ENCODE measurements at places on chromosomes 5 and 9.

- no peak for DNase-seq
Observed at GRCh38 chr9:87672586-87672985, 53.3 kb upstream of the CTSL start.

- no peak for DNase-seq
Observed at GRCh38 chr5:99702565-99702964, 773.8 kb upstream of the CHD1 start.

DNA sequence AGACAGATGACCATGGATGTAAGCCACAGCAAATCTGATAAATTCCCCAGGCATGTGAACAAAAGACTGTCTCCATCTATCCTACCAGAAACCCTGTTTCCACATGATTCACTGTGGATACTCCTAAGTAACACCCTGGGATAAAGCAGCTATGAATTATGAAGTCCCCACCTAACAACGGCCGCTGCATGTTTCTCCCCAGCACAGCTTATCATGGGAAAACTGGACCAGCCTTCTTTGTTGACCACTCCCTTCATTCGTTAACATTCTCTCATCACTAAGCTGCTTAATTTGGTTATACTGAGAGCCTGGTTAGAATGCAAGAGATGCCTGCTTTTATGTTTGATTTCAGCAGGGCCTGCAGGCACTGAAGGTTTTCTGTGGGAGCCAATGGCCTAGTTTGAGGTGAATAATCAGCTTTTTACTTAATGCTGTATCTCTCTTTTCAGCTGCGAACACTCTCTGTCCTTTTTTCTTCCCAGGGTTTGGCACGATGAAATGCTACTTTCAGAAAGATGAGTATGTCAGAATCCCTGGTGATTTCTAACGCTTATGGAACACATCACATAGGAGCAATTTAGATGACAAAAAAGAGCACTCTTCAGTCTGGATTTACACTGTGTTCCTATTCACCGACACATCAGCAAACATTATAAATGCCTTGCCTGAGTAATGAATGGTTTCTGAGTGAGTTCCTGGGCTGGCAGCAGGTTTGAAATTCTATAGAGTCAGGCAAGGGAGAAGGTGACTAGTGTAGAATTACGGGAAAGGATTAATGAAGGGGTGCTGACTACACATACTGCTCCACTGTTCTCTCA is 318.4 kb upstream of the ZNF608 start:
- no peak for DNase-seq

DNA sequence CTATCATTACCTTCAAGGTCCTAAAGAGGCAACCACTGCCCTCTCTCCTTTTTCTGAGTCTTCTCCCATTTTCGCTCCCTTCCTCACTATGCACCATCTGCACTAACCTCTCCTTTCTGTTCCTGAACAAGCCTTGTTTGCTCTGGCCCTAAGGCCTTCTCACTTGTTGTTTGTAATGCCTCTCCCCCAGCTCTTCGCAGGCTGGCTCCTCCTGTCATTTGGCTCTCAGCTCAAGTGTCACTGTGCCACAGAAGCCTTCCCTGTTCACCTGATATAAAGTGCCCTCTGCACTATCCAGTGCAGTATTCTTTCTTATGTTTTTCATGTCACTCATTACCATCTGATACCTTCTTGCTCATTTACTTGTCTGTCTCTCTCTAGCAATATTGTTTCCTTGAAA is 303.7 kb downstream of the KCNN2 start:
- no peak for DNase-seq

- DNase-seq = no peak
Observed at GRCh38 chr9:6187272-6187671, 28.3 kb upstream of the IL33 start.

DNA sequence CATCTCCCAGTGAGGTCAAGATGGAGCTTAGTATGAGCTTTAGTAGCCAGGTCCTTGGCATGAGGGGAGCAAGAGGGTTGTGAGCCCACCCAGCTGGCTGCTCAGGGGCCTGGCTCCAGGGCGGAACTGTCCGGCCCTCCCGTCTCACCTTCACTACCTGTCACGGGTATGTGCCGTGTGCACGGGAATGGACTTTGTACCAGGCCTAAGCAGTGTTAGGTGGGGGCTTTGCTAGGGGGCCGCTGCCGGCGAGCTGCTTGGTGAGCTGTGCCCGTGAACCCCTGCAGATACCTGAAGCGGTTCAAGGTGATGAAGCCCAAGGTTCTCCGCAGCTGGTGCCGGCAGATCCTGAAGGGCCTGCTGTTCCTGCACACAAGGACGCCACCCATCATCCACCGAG is 46.7 kb downstream of the WNK2 start:
- no peak for DNase-seq
